ENCODE measurements at places on chromosomes 2 and 18. TPM values are rescaled to one million over a fixed set of nuclear protein-coding genes. Genes with fewer than 3 reads are reported as not detected.

SERPINB12 gene
- 15.5 TPM for total RNA-seq

GALNT13 gene
- total RNA-seq = 11.2 TPM

LIMS4 gene
- 1.0 TPM for total RNA-seq

GRCh38 chr2:100840519-100840918 lies 20.6 kb downstream of the NPAS2 start:
- DNase-seq = no peak

DNA sequence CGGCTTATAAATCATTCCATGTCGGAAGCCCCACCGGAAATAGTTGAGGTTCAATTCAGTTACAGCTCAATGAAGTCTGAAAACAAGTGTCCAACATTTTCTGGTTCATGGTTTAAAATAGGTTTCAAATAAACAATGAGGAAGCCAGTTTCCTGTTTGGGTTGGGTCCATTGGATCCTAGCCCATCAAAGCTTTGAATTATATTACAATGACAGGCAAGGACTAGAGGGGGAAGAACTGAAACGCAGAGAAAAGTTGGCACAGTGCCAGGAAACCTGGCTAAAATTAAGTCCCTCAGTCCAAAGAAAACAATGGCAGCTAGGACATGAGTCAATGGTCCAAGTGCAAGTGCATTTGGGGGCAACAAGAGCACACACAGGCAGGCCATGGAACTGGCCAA lies 32.0 kb downstream of the SLC14A1 start:
- DNase-seq = no peak

DNA sequence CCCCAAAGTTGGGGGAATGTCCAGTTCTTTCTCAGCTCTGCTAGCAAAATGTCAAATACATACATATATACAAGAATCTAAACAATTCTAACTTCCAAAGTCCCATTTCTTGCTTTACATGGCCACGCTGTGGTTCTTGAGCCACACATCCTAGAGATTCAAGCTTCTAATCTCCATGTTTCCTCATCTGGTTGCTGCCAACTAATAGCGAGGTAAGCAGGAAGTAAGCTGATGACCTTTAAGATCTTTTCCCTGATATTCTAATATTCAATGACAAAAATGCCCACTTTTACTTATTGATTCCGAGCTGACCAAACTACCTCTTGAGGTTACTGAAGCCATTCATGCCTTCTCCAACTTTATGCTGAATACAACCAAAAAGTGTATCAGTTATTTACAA lies 3.3 kb downstream of the VPS54 start:
- no peak for DNase-seq
